ENCODE measurements at places on chromosomes 6 and 20.

- DNase-seq: no peak
Measured at GRCh38 chr20:51495921-51496545, 46.5 kb downstream of the NFATC2 start.

GRCh38 chr6:30167101-30167500 lies 3.8 kb downstream of the TRIM15 start:
- DNase-seq: no peak

- DNase-seq: no peak
Measured at GRCh38 chr6:145904391-145904790, 59.8 kb downstream of the SHPRH start.

- DNase-seq: no peak
Measured at GRCh38 chr6:154509421-154510143, 903 bp downstream of the CNKSR3 start.

- no peak for DNase-seq
Measured at GRCh38 chr6:145823328-145823944, 8.8 kb upstream of the FBXO30 start.

DNA sequence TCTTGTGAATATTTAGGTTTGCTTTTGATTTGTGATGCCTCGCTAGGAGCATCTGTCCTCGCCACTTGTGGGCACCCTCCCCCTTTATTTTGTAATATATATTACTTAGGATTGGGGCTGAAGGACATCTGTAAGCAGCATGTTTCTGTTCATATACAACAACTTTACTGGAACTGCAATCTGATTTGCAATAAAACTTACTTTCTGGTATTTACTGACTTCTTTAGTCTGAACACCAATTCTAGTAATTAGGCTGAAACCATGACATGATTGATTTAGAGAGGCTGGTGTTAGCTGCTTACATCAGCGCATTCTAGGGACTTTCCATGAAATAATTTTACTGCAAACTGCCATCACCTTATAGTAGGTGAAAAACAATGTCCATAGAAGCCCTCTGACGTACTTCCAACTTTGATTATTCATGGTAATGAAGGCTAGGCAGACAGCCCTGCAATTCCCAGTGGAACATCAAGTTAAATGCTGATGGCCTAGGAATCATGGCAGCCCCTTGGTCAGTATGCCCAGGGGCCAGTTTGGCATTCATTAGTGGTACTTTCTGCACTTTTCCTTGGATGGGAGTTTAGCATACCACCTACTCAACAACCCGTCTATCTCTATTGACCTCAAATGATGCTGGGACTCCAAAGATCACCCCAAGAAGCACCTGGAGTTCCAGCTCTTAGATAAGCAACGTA lies 132.9 kb upstream of the MCHR2 start:
- no peak for DNase-seq

DNA sequence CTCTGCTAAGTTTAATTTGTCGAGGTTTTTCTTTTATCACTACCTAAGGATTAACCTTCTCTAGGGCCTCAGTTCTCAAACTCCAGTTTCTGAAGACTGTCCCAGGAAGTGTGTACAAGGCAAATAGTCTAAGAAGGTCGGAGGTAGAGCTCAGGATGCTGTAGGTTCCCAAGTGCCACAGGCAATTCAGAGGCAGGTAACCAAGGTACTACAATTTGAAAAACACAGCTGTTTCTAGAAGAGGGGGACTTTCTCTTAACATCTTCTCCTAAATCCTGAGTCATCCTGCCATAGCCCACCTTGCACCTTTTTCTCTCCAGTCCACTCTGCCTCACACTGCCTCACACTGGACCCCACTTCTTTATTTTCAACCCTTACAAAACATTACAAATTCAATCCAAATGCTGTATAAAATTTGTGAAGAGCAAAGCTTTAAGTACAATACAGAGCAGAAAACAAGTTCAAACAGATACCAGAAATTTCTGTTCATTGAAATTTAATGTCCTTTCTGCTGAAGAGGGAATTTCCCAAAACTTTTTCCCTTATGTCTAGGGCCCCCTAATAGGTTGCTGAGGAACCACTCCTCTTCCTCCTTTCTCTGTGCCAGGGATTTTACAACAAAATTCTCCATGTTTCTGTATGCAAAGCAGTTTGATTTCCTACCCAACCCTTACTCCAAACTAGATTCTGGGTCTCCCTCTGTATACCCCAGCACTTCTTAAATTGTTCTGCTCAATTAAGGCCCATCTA lies 43.0 kb downstream of the FRK start:
- no peak for DNase-seq

DNA sequence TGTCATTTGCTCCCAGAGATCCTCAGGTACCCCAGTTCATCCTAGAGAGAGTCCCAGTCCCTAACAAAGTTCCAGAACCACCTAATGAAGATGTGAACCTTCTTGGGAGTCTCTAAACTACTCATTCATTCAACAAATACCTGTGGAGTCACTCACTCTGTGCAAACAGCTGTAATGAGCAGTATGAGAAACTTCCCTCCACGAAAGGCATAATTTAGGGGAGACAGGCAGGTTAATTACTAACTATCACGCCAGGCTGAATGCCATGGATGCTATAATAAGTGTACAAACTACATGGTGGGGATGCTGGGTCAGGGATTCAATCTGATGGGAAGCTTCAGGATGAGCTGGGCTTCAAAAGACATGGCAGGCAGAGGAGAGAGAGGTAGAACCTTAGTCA lies 70.1 kb upstream of the AFDN start:
- no peak for DNase-seq

DNA sequence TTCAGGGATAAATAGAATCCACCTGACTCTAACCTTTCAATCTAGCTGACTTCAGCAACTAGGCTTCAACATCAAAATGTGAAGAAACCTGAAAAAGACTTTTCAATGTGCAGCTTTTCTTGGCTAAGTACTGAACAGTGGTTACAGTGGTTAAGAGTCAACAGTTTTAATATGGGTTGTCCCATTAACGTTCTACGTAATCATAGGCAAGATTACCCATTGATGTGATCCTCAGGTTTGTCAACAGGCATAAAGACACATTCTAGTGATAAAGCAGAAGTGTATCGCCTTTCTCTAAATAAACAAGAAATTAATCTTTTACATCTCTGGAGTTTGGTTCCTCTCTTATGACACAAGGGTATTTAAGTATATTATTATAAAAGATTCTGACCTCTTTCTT lies 154.1 kb upstream of the RUNX2 start:
- DNase-seq: no peak

- no peak for DNase-seq
Measured at GRCh38 chr6:112209131-112209530, 45.2 kb downstream of the LAMA4 start.

- no peak for DNase-seq
Measured at GRCh38 chr6:157974341-157974894, 7.2 kb upstream of the SYNJ2 start.

DNA sequence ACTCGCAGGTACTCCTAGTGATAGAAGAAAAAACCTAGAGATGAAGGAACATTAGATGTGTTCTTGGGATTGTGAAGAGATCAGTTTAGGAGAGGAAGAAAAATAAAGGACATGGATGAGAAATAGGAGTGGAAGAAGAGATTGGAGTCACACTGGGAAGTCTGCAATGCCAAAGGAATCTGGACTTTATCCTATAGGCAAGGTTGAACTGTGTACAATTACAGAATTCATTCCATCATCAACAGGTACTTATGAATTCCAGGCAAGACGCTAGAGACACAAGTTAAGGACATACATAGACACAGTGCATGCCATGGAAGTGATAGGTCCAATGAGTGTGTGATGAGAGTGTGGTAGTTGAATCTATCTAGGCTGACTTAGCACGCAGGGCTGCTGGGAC lies 101.3 kb downstream of the EDN1 start:
- DNase-seq: no peak

DNA sequence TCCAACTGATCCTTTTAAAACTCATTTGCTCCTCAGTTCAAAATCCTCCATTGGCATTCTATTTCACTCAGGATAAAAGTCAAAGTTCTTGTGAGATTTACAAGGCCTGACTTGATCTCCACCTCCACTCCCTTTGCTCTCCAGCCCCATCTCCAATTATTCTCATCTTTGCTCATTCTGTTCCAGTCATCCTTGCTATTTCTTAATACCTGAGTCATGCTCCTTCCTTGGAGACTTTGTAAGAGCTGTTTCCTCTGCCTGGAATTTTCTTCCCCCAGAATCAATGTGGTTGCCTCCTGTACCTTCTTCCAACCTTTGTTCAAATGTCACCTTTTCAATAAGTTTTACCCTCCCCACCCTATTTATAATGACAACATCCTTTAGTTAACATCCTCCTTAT lies 373.5 kb downstream of the HTR1B start:
- DNase-seq: no peak

DNA sequence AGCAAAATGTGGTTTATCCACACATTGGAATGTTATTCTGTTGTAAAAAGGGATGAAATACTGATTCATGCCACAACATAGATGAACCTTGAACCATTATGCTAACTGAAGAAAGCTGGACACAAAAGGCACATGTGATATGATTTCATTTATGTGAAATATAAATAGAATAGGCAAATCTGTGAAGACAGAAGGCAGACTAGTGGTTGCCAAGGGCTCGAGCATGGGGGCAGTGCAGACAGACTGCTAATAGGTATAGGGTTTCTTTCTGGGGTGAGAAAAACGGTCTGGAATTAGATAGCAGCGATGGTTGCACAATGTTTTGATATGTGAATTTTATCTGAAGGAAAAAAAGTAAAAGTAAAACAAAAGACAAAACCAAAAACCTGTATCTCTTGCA lies 54.6 kb upstream of the FNDC1 start:
- no peak for DNase-seq

DNA sequence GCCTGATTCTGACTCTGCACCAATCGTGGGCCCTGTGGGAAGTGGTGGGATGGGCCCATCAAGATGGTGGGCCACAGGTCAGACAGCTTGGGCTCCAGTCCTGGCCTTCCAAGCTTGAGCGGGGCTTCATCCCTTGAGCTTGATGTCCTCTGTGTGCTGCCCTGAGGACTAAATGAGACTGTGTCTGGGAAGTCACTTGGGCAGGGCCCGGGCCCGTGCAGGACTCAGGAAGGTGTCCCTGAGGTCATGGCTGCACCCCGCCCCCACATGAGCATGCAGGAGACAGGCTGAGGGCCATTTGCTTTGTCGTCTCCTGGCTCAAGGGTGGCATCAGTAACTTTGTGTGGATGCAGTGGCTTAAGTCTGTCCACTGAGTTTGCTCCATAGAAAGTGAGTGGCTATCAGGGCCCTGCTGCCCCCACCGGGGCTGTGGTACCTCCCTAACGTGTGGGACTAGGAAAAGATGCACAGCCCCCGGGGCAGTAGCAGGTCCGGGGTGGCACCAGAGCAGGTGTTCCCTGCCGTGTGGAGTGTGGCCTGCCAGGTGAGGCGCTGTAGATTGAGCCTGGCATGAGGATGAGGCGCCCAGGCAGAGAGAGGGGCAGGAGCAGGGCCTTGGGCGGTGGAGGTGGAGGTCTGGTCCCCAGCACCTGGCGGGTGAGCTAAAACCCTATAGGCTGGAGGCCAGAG lies 298.6 kb downstream of the TAF4 start:
- DNase-seq: no peak

- no peak for DNase-seq
Measured at GRCh38 chr6:89311853-89312531, 3.1 kb downstream of the GABRR2 start.

DNA sequence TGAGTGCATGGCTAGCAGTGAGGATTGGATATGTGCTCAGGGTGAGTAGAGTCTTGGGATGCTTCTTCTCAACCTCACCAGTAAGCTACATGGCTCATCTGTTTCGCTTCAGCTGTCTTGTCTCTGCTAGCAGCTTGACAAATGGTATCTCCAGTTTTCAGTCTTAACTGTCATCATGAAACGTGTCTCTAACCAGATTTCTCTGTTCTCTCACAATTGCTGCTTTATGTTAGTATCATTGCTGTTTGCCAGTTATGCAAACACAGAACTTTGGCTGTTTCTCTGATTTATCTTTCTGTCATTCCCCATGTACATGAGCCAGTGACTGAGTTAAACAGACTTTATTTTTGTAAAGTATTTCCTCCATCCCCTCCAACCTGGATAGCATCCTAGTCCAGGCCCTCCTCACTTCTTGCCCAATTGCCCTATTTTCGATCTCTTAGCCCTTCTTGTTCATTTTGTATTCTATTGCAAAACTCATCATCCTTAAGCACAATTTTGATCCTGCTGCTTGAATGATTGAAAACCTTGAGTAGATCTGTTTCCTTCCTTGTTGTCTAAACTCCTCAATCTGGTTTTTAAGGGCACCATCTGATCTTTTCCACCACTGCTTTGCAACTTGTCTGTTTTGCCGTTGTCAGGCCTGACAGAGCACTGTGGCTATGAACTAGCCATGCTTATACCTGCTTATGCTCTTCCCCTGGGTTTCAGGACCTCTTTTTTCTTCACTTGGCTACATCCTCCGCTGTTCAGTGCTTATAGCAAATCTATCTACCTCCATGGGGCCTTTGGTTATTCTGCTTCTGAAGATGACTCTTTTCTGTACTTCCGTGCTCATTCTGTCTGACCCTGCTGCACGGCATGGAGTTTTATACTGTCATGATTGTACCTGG lies 37.7 kb upstream of the ADIG start:
- no peak for DNase-seq

DNA sequence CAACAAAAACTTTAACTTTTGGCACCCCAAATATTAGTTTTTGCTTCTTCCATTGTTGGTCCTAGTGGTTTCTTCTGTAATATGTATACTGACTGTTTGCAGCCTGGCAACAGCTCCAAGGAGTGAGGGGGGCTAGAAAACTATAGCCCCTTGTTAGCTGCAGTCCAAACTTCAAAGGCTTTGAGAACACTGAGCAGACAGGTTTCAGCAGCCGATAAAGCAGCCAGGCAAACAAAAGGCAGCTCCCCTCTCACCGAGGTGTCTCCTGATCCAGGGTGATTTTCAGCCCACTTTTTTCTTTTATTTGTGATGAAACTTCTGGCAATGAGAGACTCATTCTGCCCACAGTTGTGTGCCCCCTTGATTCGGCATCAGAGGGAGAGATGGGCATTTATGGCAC lies 80.7 kb downstream of the OLIG3 start:
- DNase-seq: no peak

DNA sequence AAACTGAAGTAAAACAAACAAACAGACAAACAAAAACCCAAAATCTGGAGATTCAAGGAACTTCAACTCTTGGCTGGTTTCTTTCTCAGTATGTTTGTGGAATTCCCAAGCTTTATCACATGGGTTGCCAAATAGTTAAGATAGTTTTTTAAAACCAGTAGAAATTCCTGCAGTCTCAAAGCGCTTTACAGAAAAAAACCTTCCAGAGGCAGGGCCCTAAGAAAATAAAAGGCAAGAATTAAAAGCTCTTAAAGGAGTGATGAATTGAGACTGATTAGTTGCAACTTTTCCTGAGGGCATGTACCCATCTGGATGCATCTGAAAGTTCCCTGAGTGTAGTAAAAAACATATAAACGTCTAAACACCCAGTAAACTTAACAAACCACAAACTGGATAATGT lies 25.9 kb upstream of the PTCHD4 start:
- DNase-seq: no peak

All from effector memory CD8-positive, alpha-beta T cell (primary cell).